Kidney (tissue), 22 donors: ENCODE measurements at places on chromosomes 6 and 20.

GRCh38 chr6:33271117-33271467 lies 584 bp downstream of the VPS52 start:
- DNase-seq: no peak

DNA sequence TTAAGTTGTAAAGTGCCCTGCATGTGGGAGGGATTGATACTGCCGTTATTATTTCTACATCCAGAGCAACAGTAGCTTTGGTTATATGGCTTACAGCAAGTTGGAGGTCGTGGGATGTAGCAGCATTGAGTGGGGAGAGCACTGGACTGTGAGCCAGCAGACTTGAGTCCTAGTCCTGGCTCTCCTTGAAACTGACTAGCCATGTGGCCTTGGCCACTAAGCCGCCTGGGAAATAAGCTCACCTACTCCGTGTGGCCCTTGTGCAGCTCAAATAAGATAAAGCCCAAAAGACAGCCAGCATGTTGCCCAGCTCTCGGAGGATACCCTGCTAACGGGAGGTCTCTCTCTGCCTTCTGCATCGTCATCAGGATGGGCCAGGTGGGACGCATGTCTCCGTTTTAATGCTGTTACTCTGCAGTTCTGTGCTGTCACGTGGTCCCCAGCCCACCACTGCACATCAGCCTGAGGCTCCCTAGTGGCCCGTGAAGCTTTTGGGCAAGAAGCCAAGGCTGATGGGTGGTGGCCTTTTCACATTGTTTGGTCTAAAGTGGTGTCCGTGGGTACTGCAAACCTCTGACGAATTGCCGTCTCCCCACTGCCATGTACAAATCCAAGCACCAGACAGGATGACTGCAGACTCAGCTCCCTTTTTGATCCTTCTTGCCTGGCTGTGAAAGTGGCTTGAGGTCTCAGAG lies 7.9 kb downstream of the EPB41L1 start:
- DNase-seq: peak; percentile 59

GRCh38 chr6:4371207-4371921 lies 236.0 kb upstream of the ECI2 start:
- DNase-seq: no peak

DNA sequence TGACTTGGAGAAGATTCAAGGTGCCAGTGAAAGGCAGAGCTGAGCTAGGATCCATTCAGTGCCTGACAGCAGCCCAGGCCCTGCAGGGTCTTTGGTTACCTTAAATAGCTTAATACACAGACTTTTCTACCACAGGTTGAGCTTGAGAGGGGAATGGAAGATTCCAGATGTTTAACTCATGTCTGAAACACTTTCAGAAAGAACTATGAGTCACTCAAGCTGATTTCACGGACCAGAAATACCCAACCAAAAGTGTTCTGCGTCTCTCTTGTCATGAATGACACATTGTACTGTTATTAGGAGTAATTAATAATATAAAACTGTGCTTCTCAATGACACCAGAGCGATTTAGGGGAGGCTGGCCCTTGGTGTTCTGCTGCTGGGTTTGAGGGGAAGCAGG lies 6.4 kb upstream of the PMEPA1 start:
- no peak for DNase-seq

GRCh38 chr6:35007016-35007415 lies 118.0 kb downstream of the ANKS1A start:
- DNase-seq: no peak

DNA sequence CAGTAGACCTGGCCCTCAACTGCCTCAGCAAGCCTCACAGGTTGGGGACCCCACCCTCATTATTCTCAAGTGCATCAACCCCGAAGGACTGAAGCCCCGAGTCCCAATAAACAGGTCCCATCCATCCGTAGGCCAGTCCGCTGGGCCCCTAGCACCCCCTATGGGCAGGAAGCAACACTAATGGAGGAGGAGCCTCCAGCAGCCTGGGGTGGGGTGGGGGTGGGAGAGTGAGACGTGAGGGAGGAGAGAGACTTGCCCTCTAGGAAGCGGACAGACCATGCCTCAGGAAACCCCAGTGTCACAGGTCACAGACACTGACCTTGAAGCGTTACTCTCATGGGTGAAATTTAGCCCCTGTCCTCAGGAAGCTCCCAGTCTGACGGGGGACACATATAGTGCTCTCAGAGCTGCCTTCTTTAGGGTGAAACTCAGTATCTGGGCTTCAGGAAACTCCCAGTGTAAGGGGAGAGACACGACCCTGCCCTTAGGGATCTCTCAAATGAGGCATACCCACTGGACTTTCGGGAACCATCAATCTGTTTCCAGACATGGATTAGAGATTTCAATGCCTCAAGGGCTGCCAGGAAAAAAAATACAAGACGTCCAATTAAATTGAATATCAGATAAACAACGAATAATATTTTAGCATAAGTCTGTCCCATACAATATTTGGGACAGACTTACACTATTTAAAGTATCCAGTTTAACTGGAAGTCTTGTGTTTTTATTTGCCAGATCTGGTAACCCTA lies 125.8 kb downstream of the MRPL14 start:
- no peak for DNase-seq

DNA sequence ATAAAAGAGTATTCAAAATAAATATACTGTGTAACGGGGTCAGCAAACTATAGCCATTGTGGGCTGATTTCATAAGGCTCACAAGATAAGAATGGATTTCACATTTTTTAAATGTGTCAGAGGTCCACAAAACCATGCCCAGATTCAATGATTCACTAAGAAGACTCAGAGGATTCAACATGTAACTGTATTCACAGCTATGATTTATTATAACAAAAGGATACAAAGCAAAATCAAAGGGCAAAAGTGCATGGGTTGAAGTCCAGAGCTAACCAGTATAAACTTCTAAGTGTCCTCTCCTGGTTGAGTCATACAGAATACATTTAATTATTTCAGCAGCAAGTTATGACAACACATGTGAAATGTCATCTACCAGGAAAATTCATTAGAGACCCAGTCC lies 49.2 kb downstream of the TBC1D32 start:
- no peak for DNase-seq

DNA sequence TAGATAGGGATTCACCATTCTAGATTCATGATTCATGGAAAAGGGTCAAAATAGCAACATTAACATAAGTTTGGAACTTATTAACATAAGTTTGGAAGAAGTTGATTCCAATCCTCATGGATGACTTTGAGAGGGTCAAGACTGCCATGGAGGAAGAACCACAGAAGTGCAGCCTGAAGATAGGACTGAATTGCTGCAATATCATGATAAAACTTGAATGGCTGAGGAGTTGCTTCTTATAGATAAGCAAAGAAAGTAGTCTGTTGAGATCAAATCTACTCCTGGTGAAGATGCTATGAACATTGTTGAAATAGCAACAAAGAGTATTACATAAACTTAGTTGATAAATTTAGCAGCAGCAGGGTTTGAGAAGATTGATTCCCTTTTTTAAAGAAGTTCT lies 62.2 kb downstream of the GMDS start:
- no peak for DNase-seq

- DNase-seq: no peak
These were observed 12.7 kb downstream of the GATA5 start for GRCh38 chr20:62462976-62463592.

GRCh38 chr6:35733633-35734032 lies 3.2 kb upstream of the ARMC12 start:
- DNase-seq: no peak

DNA sequence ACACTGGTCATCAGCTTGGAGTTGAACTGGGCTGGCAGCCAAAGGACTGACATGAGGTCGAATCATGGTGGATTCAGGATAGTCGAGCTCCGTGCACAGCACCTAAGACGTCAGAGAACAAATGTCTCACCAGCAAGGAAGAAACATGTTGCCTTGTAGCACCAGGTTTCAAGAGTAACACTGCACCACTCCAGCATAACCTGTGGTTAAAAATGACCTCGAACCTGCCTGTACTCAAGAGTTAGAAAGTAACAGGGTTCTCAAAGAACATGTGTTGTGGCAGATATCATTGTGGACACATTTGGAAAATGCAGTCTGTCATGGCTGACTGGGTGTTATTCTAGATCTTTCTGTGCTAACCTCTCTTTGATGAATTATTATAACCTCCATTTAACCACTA lies 511.6 kb downstream of the CDH26 start:
- no peak for DNase-seq

GRCh38 chr6:15330174-15330944 lies 84.5 kb downstream of the JARID2 start:
- no peak for DNase-seq

GRCh38 chr20:48382304-48382703 lies 445.5 kb downstream of the PREX1 start:
- no peak for DNase-seq

GRCh38 chr20:40697541-40697940 lies 8.5 kb upstream of the MAFB start:
- DNase-seq: no peak

DNA sequence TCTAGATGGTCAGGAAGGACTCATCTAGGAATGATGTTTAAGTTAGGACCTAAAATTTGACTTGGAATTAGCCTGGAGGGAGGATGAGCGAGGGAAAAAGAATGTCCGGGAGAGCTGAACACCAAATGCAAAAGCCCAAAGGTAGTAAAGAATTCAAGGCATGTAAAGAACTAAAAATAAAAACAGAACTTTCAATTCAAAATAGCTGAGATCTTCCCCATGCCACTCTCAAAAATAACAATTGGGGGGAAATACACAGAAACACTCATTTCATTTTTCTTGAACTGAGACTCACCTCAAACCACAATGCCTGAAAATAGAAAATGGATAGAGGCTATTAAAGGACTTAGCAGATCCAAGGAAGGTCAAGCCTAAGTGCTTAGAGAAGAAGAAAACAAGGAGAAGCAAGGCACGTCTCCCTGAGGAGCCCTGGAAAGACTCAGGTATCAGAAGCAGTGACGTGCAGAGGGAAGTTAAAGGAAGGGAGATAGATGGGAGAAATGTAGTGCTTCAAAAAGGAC lies 10.4 kb downstream of the PXT1 start:
- no peak for DNase-seq

GRCh38 chr20:46799781-46800408 lies 90.4 kb downstream of the SLC2A10 start:
- no peak for DNase-seq

- DNase-seq: peak; percentile 94
These were observed 114.9 kb upstream of the BTN3A2 start for GRCh38 chr6:26249957-26250697.

- peak; percentile 28 for DNase-seq
These were observed 77.2 kb downstream of the GCNT2 start for GRCh38 chr6:10598084-10598960.

DNA sequence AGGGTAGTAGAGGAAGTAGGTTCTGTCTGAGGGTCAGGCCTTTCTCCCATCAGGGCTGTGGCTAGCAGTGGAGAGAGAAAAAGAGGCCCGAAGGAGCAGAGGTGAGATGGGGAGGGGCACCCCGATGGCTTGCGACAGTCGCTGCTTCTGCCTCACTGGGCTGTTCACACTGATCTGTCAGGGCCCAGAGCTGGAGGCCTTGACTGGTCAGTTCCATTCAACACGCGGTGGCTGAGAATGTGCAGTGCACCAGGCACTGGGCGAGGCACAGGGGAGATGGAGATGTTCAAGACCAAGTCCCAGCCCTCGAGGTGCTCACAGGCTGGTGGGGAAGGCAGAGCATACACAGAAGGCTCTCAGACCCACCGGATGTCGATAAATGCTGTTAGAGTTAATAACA lies 21.4 kb downstream of the SLC12A5 start:
- no peak for DNase-seq

GRCh38 chr6:44269921-44270525 lies at the start of gene TMEM151B:
Gene TMEM151B (plus strand): TSS chr6:44270450. CDS start chr6:44270743, 293 bp downstream.
- no peak for DNase-seq
